ENCODE measurements at places on chromosomes 7 and 10.
A peak's percentile ranks its signal among the peaks of the same experiment; 100 is the strongest.

- DNase-seq, result peak; percentile 4
These were observed 23.0 kb downstream of the AMZ1 start for GRCh38 chr7:2710901-2711551.

DNA sequence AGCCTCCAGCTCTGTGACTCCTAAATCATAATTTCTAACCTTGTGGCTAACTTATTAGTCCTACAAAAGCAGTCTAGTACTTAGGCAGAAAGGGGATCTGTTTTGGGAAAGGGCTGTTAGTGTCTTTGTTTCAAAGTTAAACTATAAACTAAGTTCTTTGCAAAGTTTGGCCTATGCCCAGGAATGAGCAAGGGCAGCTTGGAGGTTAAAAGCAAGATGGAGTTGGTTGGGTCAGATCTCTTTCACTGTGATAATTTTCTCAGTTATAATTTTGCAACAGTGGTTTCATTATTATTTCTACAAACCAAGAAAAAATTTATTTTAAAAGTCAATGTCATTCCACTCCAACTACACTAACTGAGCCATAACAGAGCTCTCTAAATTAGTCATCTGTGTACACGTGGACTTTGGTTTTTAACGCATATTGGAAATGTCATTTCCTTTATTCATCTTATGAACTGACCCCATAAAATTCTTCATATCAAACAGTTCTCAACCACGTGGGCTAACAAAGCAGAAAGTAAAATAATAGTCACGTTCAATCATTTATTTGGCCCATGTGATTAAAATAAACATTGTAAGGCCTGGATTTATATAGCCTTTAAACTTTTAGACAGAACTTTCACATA is 143.2 kb upstream of the C7orf33 start:
- no peak for DNase-seq

- DNase-seq, result no peak
These were observed 17.1 kb downstream of the URGCP start for GRCh38 chr7:43888993-43889945.

GRCh38 chr10:11397980-11398580 is 213.4 kb downstream of the USP6NL start:
- DNase-seq, result no peak

GRCh38 chr7:26592011-26592410 is 272.4 kb downstream of the SKAP2 start:
- no peak for DNase-seq

DNA sequence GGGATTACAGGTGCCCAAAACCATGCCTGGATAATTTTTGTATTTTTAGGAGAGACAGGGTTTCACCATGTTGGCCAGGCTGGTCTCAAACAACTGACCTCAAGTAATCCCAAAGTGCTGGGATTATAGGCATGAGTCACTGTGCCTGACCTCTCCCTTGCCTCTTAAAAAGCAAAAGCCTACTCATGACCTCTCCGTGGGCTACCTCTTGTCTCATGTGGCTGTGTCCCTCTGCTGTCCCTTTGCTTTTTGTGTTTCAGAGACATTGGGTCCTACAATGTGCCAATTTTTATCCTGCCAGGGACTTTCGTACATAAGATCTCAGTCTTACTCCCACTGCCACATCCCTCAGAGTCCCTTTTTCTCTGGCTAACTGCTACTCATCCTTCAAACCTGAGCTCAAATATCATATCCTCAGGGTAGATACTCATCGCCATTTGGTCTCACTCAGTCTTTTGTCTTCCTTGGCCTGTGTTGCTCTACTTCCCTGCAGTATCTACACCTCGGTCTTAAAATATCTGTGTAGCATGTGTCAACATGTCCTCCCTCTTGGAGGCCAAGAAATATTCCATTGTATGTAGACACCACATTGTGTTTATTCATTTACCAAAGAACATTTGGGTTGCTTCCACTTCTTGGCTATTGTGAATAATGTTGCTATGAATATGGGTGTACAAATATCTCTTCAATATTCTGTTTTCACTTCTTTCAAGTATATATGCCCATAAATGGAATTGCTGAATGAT is 465.0 kb upstream of the KLF6 start:
- no peak for DNase-seq

DNA sequence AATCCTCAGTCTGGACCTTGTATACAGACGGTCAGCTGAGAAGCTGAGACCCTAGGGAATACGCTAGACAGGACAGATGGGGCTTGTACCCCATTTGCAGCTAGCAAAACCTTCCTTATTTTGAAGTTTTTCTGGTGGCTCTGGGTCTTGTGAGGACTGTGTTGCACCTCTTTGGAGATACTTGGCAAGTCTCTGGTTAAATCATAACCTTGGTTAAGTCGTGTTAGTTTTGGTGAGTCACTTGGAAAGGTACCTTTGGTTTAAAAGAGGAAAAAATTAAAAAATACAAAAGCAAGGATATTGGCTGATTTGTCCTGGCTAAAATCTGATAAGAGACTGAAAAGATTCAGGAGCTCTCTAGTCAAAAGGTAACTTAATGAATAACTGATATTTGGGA is 140.6 kb downstream of the COBL start:
- no peak for DNase-seq

DNA sequence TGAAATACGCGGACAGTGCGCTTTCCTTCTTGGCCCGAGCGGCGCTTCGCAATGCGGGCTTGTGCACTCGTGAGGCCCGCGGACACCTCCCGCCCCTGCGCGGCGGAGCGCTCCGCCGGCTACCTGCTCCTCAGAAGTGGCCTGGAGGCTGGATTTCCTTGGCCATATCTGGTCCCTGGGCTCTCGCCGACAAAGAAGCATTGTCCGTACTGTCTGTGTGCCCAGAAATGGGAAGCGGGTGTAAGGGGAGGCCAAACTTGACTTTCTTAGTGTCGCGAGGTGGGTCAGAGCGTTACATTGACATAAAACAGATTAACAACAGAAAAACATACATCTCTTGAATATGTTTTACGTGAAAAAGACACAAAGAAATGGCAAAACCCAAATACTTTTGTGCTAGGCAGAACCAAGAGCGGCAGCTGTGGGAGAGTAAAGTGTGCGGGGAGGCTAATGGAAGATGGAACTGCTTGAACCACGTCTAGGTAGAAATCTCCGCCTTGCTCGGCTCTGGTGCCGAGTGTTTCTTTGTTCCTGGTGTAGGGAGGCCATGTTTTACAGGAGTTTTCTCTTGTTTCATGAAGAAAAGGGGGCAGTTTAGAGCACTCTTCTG is 1.4 kb downstream of the LANCL2 start:
- no peak for DNase-seq

DNA sequence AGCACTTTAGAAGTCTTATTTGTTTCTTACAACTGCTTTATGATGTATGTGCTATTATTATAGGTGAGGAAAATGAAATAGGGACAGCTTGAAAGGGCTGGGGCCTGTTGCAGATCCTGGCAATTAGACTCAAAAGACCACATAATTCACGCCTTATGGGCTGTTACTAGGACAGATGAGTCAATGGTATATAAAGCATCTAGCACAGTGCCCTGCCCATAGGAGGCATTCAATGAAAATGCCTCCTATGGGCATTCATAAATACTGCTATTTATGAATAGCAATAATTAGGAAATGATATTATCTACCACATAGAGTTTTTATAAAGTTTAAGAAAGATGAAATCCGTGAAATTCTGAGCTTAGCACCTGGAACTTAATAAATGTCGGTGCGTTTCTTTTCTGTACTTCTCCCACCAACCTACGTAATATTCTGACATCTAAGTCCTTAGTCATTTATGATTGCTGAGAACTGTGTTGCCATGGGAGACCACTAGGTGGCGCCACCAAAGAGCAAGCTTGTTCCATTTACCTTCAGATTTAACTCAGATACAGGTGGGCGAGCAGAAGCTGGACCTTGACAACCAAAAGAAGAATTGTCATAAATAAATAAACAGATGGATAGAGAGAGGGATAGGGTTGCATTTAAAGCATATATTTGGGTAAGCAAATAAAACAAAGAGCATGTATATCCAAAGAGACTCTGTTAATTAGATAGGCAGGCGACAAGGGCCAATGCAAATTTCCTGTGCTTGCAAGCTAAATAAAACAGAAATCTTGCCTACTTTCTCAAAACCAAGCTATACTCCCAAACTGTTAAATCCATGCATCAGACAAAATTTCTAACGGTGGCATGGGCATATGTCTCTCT is 699.9 kb downstream of the INHBA start:
- peak; percentile 44 for DNase-seq

DNA sequence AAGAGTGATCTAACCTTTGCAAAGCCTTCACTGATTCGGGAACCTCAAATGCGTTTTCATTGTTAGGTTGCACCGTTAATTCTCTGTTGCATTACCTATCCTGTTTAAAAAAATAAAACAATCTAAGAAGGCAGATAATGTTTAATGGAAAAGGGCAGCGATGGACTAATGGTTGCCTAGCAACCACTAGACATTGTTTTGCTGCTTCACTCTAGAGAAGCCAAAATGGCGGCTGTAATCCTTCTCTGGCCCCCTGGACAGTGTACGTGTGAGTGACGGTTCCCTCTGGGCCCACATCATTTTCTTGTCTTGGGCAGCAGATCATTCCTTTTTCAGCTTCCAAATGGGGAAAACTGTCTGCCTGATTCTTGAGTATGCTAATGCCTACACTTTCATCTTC is 43.3 kb downstream of the FAM204A start:
- no peak for DNase-seq

GRCh38 chr7:134318443-134318842 is 1.7 kb upstream of the SLC35B4 start:
- no peak for DNase-seq

DNA sequence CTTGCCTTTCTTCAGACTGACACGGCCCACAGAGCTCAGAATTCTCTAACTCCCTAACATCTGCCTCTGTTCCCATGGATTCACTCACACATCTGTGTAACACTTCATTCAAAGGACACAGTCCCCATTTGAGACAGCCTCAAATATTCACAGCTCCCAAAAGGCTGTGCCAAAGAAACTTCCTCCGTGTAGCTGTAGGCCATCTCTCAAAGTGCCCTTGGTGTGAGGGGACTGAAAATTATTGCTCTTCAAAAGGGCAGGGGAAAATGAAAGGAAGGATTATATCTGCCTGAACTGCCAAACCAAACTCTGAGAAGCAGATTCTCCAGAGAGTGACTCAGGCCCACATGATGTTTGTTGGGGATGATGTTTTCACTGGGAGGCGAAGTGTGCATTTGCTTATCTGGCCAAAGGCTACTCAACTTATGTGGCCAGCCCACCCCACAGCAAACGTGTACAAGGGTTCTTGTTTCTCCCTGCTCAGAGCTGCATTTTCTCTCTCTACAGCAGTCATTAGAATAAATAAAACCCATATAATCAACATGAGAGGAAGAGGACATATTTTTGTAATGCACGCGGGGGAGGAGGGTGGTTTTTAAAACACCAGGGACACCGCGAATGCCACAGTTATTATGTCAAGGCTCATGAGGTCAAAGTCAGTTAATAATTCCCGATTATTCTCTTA is 302.4 kb upstream of the NFE2L3 start:
- DNase-seq, result peak; percentile 76

DNA sequence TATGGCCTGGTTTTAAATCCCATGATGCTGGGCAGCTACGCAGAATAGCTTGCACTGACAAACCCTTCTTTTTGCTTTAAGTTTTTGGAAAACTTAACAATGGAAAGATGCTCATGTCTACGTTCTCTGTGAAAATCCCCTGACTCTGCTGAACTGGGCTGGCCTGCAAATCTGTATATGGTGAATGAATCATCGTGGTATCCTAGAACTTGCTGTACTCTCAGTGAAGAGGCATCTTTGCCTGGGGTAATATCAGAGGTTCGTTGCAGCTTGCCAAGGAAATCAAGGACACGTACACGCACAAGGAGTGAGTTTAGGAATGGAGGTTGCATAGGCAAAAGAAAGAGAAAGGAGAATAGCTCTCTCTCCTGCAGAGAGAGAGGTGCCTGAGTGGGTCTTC is 382.0 kb upstream of the ADARB2 start:
- DNase-seq, result no peak

GRCh38 chr7:77433901-77434300 is 17.8 kb upstream of the GSAP start:
- no peak for DNase-seq

GRCh38 chr7:25359471-25360059 is 131.3 kb upstream of the NPVF start:
- DNase-seq, result no peak

GRCh38 chr7:3486841-3487240 is 185.8 kb downstream of the SDK1 start:
- DNase-seq, result no peak

DNA sequence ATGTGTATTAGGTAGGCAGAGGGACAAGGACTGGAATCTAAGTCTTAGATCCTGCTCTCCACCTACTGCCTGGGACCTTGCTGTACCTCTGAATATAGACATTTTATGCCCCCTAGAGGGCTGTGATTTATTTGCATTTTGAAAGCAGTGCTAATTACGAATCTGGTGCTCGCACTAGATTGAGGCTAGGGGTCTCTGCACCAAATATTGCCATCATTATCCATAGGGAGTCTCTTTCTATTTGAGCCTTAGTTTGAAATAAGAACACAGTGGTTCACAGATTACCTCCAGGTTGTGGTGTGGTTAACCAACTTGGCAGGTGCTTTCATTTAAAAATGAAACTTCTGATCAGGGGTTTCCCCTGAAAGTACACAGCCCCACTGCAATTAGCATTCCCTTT is 41.8 kb downstream of the CNNM1 start:
- peak; percentile 74 for DNase-seq

DNA sequence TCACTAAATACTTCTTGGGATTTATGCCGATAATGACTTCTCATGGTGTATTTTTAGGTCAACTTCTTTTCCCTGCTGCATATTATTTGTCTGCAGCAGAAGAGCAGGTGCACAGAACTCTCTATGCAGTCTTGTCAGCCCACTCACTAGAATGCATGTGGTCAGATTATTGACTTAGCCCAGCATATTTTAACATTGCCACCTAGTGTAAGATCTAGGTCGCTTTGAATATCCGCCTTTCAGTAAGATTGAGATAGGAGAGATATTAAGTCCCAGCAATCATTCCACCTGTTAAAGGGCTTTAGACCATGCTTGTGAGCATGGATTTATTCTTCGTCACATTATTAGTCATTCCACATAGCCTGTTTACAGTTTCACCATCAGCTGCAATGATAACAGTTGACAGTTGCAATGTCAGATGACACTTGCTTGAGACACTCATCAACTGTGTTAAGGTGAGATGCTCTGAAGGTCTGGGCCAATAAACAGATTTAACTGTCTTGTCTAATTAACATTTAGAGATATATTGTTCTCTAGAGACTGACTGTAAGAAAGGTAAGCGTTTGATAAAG is 491.7 kb downstream of the ARL4A start:
- DNase-seq, result peak; percentile 52

DNA sequence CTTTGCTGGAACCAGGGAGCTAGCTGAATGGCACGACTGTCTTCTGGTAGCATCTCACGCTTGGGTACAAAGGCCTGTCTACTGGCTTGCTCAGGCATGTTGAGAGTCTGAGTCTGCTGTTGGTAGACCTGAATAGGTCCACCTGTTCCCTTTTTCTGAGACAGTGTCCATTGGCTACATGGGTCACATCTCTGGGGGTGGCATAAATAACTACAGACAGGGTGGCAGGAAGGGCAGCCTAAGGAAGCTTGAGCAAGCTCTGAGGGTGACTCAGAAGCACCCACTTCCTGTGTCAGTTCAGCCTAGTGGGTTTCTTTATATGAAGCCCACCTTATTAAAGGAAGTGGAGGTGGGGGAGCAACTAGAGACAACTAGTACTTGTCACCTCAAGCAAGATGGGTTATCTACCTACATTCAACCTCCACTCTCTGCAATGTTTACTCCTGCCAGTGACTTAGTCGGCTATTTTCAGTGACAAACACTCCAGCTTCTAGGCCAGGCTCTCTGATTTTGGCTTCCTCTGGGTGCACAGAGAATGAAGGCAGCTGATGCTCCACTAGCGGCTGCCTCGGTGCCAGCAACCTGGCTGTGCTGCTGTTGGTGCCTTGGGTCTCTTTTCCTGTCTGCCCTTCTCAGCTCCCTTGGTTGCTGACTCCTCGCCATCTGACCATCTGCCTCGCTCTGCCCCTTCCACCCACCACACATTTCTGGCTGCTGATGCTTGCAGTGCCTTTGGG is 5.7 kb upstream of the ZYX start:
- DNase-seq, result no peak
